ENCODE measurements at places on chromosomes 6 and 20. TPM values are rescaled to one million over a fixed set of nuclear protein-coding genes. Genes with fewer than 3 reads are reported as not detected.

MYB gene
- polyA plus RNA-seq, result 1.0 TPM

BFSP1 gene
- polyA plus RNA-seq, result 1.5 TPM

TBC1D22B gene
- 12.8 TPM for polyA plus RNA-seq

MAP1LC3A gene
- 3.4 TPM for polyA plus RNA-seq

PLCB1 gene
- polyA plus RNA-seq, result 8.3 TPM

HTR1E gene
- polyA plus RNA-seq, result 4.1 TPM

CLVS2 gene
- polyA plus RNA-seq, result not detected

- DNase-seq, result no peak
Measured at GRCh38 chr6:33147807-33148666, 44.2 kb downstream of the COL11A2 start.

- no peak for DNase-seq
Measured at GRCh38 chr6:144955392-144955791, 670.3 kb downstream of the UTRN start.

GRCh38 chr6:30829639-30830255 lies 54.6 kb upstream of the DDR1 start:
- DNase-seq, result no peak

DNA sequence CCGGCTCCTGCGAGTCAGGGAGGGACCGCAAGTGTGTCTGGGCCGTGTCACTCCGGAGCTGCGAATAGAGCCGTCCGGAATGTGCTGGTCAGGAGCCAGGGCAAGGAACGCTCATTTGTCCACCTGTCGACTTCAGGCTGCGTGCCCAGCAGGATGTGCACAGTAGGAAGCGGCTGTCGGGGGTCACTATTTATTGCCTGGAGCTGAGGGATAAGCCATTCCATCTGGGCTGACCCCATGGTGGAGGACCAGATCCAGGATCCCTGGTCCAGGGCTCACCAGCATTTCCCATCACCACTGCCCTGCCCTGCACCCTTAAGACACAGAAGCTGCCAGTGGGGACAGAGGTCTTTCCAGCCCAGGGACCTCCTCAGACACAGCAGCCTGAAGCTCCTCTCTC lies 14.7 kb downstream of the NTSR1 start:
- DNase-seq, result no peak

- DNase-seq, result no peak
Measured at GRCh38 chr6:107780226-107780625, 43.9 kb downstream of the SCML4 start.

DNA sequence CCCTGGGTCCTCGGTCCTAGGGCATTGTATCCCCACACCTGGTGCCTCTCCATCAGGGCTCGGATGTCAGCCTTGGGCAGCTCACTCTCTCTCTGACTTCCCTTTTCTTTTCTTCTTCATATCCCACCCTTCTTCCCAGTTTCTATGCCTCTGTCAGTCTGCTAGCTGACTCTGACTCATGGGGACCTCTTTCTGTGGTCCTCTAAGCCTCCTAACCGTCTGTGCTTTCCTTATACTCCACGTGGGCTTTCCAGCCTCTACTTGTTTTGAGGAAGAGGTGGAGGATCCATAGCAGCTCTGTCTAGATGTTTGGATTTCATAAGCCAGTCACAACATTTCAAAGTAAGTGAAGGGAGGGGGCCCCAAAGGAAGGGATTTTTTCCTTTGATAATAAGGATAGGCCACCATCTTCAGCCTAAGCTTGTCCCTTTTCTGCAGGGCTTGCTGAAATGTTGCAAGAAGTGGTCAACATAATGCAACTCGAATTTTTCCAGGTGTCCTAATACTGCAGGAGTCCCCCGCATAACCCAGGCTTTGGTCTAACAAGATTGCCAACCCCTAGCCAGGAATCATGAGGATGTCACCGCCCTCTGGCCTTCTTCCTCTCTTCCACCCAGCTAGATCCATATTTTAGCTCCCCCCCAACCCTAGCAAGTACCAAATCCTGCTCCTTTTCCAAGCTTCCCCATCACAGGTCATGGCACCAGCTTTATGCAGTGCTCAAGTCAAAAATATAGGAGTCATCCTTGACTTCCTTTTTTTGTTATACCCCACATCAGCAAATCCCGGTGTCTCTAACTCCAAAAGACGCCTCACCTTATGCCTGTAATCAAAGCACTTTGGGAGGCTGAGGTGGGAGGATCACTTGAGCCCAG lies 8.7 kb upstream of the PLTP start:
- DNase-seq, result no peak

- no peak for DNase-seq
Measured at GRCh38 chr6:157401734-157402338, 20.8 kb downstream of the ZDHHC14 start.

DNA sequence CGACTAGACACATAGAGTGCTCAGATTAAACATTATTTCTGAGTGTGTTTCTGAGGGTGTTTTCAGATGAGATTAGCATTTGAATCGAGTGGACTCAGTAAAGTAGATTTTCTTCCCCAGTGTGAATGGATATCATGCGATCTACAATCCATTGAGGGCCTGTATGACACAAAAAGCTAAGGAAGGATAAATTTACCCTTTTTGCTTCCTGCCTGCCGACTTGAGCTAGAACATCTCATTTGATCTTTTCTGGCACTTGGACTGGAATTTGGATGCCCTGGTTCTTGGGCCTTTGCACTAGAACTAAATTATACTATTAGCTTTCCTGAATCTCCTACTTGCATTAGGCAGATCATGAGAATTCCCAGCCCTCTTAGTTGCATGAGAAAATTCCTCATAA lies 675.8 kb downstream of the DOK5 start:
- no peak for DNase-seq

DNA sequence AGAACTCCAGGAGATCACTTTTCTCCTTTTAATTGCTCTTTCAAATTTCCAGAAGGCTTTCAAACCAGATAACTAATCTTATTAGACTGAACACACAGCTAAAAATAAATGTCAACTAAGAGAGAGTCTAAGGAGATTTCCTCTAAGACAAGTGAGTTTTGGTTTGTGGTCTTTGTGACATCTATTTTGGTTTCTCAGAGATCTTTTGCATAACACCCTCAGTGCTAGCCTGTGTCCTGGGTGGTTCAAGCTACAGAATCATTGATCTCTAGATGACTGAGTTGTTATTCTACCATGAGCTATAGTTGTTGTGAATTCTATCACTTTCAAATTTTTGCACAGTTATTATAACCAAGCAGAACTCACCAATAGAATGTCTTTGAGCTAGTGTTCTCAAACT lies 49.1 kb upstream of the PLCB4 start:
- DNase-seq, result no peak

DNA sequence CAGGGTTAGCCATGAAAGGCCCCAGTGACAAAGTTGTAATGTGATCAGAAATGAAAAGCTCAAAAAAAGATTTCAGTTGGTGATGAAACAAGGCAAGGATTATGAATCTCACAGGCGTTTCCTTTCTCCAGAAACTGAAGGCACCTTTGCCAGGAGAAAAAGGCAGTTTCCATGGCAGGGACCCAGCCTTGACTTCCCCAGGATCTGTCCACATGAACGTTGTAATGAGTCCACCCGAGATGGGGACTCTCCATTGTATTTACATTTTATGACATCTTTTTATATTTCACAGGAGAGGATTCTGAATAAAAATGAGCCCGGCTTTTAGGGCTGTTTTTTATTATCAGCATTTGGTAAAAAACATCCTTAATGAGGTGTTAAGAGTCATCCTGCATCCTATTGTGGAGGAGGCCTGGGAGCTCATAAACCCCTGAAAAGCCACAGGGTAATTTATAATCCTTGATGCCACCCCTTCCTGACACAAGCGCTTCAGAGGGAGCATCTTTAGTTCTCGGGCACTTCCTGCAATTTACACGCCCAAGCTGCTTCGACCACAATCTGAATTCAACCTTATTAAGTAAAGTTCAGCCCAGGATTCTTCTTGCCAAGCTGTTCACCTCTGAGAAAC lies 74.1 kb upstream of the SALL4 start:
- no peak for DNase-seq

DNA sequence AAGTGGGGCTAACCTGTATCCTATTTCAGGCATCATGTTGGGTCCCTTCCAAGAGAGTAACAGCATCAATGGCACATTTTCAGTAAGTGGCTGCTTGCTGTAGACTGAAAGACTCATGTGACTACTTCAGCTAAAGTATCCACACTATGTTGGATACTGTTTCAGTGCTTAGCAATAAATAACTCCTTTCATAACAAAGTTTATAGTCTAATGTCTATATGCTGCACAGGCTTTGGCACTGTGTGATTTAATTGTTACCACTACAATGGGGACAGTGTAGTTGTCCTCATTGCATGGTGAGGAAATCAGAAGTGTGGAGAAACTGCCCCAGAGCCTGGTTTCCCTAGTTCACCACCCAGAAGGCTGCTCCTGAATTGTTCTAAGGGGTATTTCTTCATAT lies 318.0 kb upstream of the PTCHD4 start:
- no peak for DNase-seq

GRCh38 chr6:87705070-87705691 lies 3.1 kb upstream of the AKIRIN2 start:
- DNase-seq, result no peak

DNA sequence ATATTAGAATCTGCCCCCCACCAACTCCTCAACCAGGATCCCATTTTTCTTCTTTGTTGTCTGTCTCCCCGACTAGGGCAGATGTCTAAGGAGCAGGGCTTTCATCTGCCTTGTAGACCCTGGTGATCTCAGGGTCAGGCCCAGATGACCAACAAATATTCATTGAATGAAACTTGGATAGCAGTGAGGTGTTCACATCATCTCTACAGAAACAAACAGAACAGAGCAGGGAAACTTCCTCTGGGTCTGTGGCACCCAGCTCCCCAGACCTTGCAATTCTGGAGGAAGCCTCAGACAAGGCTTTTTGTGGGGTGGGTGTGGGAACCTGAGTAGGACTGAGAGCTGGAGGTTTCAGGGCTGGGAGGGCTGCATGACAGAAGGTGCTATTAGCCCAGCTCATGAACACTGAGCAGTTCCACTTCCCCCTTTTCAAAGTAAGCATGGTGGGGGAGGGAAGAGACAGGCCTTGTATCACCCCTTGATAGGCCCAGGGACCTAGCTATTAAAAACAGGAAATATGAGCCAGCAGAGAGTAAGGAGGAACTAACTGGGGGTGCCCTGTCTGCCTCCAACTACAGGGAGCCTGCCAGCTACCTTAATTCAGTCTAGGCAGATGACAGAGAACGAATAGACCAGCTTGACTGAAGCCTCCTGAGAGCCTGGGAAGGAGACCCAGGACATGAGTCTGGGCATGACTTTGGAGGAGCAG lies 37.3 kb upstream of the TOP1 start:
- no peak for DNase-seq

DNA sequence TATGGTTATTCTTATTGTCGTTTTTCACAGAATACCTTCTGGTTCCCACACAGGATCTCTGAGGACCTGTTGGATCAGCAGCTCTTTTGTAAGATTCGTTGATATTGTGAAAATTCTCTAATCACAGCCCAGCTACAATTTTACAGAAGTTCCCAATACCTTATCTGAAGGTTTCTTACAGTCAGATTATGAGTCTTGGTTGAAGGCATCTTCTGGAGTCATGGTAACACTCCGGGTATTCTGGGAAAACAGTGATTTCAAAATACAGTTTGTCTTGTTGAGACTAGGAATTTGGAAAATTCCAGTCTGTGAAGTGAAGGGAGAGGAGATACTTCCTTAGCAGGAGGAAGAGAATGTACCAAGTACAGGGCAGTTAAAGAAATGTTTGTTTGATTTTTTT lies 22.2 kb upstream of the HLA-C start:
- no peak for DNase-seq

- DNase-seq, result no peak
Measured at GRCh38 chr6:13454286-13455221, 32.8 kb downstream of the GFOD1 start.

GRCh38 chr6:2264932-2265331 lies 19.5 kb upstream of the GMDS start:
- DNase-seq, result no peak

GRCh38 chr6:144886682-144887081 lies 601.5 kb downstream of the UTRN start:
- DNase-seq, result no peak

DNA sequence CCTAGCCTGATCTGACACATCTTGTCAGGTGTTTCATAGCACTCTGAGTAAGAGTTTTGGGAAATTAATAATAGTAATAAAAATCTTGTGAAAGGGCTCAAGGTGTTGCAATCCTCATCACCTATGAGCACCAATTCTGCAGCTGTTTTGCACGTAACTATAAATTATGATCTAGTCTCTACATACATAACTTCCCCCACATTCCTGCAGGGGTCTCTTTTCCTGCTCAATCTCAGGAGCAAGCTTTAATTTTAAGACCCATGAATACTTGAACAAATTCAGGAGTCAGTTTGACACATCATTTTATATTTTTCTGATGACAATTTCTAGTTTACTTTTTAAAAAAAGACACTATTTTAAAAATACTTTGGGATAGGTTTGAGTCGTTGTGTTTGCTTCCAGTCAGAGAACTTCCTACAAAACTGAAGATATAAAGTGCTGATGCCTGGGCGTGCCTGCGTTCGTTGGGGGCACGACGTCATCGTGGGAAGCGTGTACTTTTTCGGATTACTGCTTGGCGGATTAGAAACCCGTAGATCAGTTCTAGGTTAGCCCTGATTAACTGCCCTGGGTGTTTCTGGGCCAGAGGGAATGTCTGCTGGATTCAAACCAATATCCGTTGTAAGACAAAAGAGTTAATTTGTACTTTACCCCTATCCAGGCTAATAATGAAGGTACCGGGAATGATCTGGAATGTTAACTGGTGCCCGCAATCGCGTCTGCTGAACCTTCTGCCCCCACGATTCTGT lies 1.0 kb upstream of the E2F3 start:
- DNase-seq, result peak; percentile 44

GRCh38 chr6:31528821-31529328 lies at the start of gene MCCD1:
Gene MCCD1 (plus strand): TSS chr6:31528962. CDS start chr6:31529015, 53 bp downstream.
- DNase-seq, result no peak

GRCh38 chr6:7580537-7580926 lies 9.5 kb upstream of the SNRNP48 start:
- no peak for DNase-seq

DNA sequence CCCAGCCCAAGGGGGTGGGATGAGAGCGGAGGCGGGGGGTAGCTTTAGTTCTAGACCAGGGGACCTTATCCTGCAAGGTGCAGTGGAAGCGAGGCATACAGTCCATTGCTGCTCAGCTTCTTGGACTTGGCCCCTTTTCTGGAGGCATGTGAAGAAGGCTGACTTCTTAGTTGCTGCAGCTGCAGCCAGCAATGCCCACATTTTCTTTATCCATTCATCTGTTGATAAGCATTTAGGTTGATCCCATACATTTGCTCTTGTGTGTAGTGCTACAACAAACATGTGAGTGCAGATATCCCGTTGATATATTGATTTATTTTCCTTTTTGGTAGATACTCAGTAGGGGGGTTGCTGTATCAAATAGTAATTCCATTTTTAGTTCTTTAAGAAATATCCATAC lies 461.2 kb upstream of the IMPG1 start:
- DNase-seq, result no peak

All from ovary (tissue), 10 donors.